ENCODE measurements at places on chromosomes 2 and 18.

GRCh38 chr18:32183503-32183902, 6.3 kb upstream of the MEP1B start:
- DNase-seq: no peak

- DNase-seq: no peak
These were observed 121.2 kb downstream of the CAPN13 start for GRCh38 chr2:30686000-30686399.

DNA sequence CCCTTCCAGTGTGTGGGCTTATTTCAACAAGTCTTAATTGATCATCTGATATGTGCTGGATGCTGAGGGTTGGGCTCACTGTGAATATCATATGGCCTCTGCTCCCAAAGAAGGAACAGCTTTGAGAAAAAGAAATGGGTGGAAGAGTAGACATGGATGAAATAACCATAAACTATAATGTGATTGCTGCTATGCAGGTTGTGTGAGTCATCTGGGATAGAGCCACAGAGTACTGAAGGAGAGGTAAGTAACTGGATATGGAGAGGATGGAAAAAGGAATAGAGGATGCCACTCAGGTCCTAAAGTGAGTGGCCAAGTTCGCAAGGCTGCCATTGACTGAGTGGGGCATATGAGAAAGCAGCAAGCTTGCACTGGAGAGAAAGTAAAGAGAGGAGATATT, 8.7 kb upstream of the DSG2 start:
- no peak for DNase-seq

- no peak for DNase-seq
These were observed 21.9 kb downstream of the APCDD1 start for GRCh38 chr18:10476338-10476791.

DNA sequence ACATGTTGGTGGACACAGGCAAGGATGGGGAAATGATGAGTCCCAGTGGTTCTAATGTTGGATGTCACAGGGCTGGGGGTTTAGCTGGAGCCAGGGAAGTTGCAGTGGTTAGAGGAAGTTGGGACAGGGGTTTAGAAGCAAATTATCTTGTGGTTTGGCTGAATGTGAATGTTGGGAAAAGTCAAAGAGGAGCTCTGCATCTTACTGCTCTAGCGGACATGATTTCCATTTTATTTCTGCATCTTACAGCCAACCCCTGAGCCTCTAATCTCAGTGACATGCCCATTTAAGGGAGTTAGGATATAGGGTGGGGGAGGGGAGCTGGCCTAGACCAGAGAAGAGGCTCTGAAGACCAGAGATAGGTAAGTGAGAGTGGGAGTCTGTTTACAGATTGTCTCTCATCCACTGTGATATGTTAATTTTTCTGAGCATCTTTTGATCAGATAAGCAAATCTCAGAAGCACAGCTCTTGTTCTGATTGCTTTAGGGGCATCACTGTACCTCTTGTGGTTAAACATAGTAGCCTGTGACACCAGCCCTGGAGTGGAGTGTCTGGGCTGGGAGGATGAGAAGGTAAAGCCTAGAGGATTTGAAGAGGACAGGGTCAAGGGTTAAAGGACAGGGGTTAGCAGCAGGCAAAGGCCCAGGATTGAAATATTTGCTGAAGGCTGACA, 43.6 kb downstream of the SETBP1 start:
- no peak for DNase-seq

- peak; percentile 47 for DNase-seq
These were observed 1.2 kb downstream of the MEX3C start for GRCh38 chr18:51196118-51196810.

DNA sequence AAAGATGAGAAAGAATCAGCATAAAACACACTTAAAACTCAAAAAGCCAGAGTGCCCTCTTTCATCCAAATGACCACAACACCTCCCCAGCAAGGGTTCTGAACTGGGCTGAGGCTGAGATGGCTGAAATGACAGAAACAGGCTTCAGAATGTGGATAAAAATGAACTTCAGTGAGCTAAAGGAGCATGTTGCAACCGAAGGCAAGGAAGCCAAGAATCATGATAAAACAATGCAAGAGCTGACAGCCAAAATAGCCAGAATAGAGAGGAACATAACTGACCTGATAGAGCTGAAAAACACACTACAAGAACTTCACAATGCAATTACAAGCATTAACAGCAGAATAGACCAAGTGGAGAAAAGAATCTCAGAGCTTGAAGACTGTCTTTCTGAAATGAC, 12.2 kb upstream of the PSMA8 start:
- DNase-seq: no peak

GRCh38 chr2:172102391-172103359, at the start of gene DLX2:
Gene DLX2 (minus strand): TSS chr2:172102900. CDS start chr2:172102538, 362 bp downstream.
- peak; percentile 50 for DNase-seq

- no peak for DNase-seq
These were observed 2.0 kb upstream of the BOLA3 start for GRCh38 chr2:74149570-74150319.

DNA sequence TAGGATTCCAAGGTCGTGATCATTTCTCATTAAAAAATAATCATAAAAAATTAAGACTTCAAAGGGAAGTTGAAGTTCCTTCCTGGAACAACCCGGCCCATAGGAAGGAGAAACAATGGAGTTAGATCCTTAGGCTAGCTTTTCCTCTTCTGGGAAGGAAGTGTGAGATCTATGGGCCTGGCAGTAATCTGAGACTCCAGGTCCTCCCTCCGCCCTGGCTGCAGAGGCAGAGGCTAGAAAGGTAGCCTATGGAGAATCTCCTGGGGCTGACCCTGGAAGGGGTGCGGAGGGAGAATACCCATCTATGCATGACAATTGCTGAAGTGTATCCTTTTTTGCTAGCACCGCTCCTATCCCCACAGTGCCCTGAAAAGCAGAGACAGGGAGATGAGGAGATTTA, 37.9 kb downstream of the TRIB2 start:
- DNase-seq: no peak

DNA sequence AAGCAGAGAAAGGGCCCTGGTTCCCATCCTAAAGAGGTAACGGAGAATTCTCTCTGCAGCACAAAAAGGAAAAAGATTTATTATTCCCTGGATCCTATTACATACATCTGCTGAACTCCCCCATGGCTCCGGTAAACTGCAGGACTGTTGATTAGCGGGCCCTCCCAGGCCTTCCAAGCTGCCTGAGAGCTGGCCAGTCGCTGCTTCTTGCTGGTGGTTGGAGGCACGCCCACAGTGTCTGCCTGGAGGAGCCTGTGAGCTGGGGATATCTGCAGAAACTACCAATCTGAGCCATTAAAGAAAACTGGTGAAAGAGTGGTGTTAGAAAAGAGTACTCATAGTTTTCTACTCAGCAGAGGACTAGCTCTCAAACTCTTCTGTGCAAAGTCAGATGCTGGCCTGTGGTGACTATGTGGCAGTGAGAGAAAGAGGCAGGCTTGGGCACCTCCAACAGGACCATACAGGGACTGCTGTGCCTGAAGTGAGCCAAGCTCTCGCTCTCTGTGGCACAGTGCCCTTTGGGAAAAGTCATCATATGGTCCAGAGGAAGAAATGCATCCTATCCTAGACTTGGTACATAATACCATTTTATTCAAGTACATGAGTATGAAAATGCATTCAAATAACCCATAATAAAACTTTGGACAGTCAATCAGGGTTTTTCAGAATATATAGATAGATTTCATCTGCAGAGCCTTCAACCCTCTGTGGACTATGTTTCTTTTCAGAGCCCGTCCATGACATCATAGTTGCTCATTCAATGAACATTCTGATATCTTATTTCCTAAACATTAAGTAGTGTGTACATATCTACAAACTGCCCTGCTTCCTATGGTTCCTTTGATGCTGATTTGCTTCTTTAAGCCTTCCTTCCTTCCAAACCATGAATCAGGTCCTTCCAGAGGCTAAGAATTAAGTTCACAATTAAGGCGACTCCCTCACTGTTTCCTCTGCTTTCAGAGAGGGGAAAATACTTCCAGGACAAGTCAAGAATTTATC, 242.0 kb upstream of the LYPD1 start:
- DNase-seq: no peak

DNA sequence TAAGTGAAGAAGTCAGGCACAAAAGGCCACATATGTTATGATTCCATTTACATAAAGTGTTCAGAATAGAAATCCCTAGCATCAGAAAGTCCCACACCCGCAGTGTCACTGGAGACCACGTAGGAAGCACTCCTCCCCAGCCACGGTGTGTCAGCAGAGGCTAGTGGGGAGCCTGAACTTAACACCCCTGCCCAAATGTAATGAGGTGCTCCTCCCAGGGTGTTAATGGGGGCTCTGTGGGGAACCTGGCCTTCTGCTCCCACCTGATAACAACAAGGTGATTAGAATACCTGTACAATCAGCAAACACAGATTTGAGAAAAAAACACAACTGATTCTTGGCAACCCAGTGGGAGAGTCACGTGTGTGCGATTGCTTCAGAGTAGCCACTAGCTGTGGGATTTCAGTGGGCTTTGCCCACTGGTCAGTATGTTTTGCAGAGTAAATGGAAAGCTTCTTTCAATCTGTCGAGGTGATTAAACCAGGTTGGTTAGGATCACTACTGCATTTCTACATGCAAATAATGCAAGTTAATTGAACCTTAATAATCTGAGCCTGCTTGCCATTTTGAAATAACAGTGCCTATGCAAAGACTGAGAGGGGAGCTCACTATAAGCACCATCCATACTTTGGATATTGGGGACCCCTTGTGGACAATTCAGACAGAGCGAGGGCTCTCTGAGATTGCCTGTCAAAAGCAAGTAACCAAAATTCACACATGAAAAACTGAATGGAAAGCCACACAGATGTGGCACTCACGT, 20.6 kb upstream of the ATRAID start:
- peak; percentile 63 for DNase-seq

GRCh38 chr2:235587202-235587601, 93.4 kb downstream of the AGAP1 start:
- DNase-seq: no peak

GRCh38 chr18:59605633-59606192, 91.5 kb downstream of the CCBE1 start:
- no peak for DNase-seq
